Naive thymus-derived CD8-positive, alpha-beta T cell (primary cell): ENCODE measurements at places on chromosomes 11 and 22. TPM values are rescaled to one million over a fixed set of nuclear protein-coding genes. Genes with fewer than 3 reads are reported as not detected.

GRCh38 chr22:24730864-24731263, 43.7 kb downstream of the PIWIL3 start:
- H3K4me3 ChIP-seq, result no peak overlapping the region
- DNase-seq, result no peak
- no peaks in the 10 kb centered on the region for H3K4me1 ChIP-seq
- H3K27ac ChIP-seq, result no peak overlapping the region
- peaks cover 26% of the 10 kb centered on the region for H3K27me3 ChIP-seq

CHADL gene
- polyA plus RNA-seq, result 1.3 TPM

LRRN4CL gene
- not detected for polyA plus RNA-seq

RFPL2 gene
- polyA plus RNA-seq, result not detected

DNA sequence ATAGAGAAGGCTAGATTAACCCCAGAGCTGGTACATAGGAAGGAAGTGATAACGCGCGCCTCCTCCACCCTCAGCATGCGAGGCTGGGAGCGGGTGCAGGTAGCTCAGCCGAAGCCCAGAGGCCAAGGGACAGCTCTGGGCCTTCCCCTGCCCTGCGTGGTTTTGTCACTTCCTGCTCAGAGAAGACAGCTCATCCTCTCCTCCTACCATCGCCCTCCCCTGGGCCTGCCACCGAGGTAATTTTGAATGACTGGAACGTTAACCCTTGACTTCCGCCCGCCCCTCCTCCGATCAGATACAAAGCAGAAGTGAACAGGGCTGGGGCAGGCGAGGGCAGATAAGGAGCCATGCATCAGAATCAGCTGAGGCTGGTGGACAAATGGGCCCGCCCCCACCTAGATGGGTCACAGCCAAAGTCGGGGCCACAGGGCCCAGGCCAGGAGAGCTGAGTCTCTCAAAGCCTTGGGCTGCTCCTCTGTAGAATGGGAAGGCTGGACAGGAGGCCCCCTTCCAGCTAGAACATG, 1.6 kb downstream of the RAC2 start:
- peak; percentile 89 for DNase-seq
- peak overlapping the region; percentile 92 for H3K4me3 ChIP-seq
- no peaks in the 10 kb centered on the region for H3K27me3 ChIP-seq
- H3K27ac ChIP-seq, result peak overlapping the region; percentile 99
- peaks cover 66% of the 10 kb centered on the region for H3K4me1 ChIP-seq

- no peak overlapping the region for H3K27ac ChIP-seq
- H3K4me1 ChIP-seq, result no peaks in the 10 kb centered on the region
- H3K4me3 ChIP-seq, result no peak overlapping the region
- H3K27me3 ChIP-seq, result peaks cover 2% of the 10 kb centered on the region
- H3K36me3 ChIP-seq, result peaks cover 6% of the 10 kb centered on the region
- DNase-seq, result no peak
These were observed 333.5 kb upstream of the PITPNB start for GRCh38 chr22:28252539-28252938.

MRE11 gene
- 11.2 TPM for polyA plus RNA-seq

- DNase-seq, result no peak
- peaks cover 36% of the 10 kb centered on the region for H3K36me3 ChIP-seq
- H3K27me3 ChIP-seq, result no peaks in the 10 kb centered on the region
- peaks cover 74% of the 10 kb centered on the region for H3K4me1 ChIP-seq
These were observed 29.4 kb upstream of the PDE3B start for GRCh38 chr11:14614091-14614622.

DNA sequence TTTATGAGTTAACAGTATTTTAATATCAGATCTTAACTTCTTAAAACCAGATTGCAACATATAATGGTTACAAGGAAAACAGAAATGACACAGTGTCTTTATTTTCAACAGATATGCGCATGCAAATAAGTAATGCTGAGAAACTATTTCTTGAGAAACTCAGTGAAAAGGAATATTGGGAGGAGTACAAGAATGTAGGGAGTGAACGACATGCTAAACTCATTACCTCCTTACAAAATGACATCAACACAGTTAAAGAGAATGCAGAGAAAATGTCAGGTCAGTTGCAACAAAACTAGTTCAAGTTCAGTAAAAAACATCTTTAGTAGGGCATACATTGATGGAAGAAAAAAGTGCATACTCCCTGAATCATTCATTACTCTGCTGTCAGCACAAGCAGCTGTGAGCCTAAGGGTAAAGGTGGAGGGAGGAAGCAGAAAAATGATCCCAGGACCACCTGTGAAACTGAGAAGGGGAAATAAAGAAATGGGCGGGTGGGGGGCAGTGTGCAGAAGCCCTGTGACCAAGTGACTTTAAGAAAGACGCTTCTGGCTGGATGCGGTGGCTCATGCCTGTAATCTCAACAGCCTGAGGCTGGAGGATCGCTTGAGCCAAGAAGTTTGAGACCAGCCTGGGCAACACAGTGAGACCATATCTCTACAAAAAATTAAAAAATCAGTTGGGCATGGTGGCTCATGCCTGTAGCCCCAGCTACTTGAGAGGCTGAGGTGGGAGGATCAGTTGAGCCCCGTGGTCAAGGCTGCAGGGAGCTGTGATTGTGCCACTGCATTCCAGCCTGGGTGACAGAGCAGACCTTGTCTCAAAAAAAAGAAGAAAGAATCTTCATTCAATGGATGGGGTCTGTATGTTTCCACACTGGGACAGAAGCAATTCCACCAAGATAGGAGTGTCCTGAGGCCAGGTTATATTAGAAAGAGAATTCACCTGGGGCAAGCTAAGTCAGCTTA, 31.2 kb downstream of the CCDC83 start:
- no peak overlapping the region for H3K27ac ChIP-seq
- DNase-seq, result no peak
- H3K4me3 ChIP-seq, result no peak overlapping the region
- H3K27me3 ChIP-seq, result no peaks in the 10 kb centered on the region
- H3K36me3 ChIP-seq, result peaks cover 6% of the 10 kb centered on the region
- no peaks in the 10 kb centered on the region for H3K4me1 ChIP-seq

MS4A13 gene
- polyA plus RNA-seq, result not detected

DNA sequence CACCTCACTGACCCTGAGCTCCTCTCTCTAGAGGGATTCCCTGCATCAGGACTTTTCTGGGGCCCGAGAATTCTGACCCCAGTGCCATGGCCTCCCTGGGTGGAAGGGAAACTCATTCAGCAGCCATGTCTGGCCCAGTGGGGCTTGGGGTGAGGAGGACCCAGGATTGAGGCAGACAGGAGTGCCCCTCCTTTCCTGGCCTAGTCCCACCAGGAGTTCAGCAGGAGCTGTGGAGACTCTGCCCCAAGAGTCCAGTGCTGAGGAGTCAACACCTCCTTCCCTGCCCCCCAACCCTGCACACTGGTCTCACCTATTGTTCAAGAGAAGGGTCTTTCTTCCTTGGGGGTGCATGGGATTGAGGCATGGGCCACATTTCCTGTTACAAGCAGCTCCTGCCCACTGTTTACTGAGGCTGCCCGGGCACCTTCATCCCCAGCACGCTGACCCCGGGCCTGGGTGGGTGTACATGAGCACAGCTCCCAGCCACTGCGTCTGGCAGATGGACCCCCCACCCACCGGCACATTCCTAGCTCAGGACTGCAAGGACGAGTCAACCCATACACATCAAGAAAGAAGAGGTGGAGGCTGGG, 33.9 kb downstream of the ALX4 start:
- H3K4me1 ChIP-seq, result no peaks in the 10 kb centered on the region
- H3K4me3 ChIP-seq, result no peak overlapping the region
- H3K27ac ChIP-seq, result no peak overlapping the region
- H3K27me3 ChIP-seq, result no peaks in the 10 kb centered on the region

MED15 gene
- 25.4 TPM for polyA plus RNA-seq

DNA sequence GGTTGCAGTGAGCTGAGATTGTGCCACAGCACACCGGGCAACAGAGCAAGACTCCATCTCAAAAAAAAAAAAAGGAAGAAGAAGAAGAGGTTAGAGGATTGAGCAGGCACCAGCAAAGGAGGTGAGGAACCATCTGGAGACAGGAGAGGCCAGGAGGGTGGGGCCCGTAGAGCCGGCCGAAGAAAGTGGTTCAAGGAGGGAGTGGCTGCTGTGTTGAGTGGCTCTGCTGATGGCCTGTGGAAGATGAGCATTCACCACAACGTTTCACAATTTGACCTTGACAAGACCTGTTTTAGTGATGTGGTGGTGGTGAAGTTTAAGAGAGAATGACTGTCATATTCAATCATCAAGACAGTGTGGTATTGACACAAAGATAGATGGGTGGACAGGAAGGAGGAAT, 6.8 kb upstream of the CTSD start:
- H3K27ac ChIP-seq, result no peak overlapping the region
- H3K27me3 ChIP-seq, result no peaks in the 10 kb centered on the region
- peaks cover 2% of the 10 kb centered on the region for H3K36me3 ChIP-seq
- no peak for DNase-seq
- peaks cover 16% of the 10 kb centered on the region for H3K4me1 ChIP-seq

- H3K4me1 ChIP-seq, result peaks cover 69% of the 10 kb centered on the region
- H3K27me3 ChIP-seq, result no peaks in the 10 kb centered on the region
- H3K36me3 ChIP-seq, result peaks cover 15% of the 10 kb centered on the region
- peak overlapping the region; percentile 43 for H3K4me3 ChIP-seq
- peak overlapping the region; percentile 37 for H3K27ac ChIP-seq
These were observed 2.7 kb downstream of the RPL27A start for GRCh38 chr11:8685306-8685705.

RAG2 gene
- polyA plus RNA-seq, result not detected

ADM gene
- polyA plus RNA-seq, result not detected
